ENCODE measurements at places on chromosomes 3 and 15.

DNA sequence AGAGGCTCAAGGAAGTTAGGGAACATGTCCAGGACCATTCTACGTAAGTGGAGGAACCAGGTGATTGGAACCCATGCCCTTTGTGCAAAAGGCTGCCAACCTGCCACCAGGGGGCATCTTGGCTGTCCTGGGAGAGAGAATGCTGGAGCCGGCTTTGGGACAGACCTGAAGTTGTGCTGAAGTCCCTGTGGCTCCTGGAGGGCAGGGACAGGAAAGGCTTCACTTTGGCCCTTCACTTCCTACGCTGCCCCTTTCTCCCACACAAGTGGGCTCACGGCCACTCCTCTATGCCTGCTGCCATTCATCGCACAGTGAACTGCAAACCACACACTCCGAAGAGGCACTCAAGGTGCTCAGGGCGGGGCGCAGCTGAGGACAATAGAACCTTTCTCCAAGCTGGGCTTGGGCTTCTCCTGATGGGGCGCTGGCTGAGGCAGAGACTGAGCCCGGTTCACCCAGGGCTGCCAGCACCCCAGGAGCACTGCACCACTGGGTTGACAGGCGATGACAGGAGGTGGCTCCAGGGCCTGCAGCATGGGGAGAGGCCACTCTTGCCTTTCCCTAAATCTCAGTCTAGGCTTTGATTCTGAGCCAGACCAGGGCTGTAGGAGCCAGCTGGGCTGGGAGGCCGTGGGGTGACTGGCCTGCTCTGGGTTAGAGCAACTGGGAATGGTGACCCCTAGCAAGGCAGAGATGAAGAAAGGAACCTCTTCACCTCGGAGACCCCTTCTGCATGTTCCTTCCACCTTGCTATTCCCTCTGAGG lies 8.4 kb downstream of the SHF start:
- DNase-seq = no peak

GRCh38 chr15:47796339-47796738 lies 79.0 kb downstream of the SEMA6D start:
- DNase-seq = no peak

GRCh38 chr3:44359146-44359751 lies 20.7 kb downstream of the TCAIM start:
- DNase-seq = no peak

DNA sequence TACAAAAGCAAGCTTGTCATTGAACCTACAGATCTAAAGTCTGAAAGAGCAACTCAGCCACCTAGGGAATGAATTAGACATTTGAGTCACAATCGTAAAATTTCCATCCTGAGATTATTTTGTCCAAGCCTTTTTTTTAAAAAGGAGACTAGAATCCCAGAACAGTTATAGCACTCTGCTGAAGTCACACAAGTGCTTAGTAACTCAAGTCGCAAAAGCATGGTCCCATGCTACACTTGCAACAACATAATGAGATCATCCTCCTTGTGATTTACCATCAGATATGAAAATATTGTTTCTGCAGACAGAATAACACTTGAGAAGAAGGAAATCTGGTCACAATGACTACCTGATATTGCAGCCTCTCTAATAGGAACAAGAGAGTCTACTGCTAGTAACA lies 106.7 kb downstream of the ZIC4 start:
- DNase-seq = no peak

DNA sequence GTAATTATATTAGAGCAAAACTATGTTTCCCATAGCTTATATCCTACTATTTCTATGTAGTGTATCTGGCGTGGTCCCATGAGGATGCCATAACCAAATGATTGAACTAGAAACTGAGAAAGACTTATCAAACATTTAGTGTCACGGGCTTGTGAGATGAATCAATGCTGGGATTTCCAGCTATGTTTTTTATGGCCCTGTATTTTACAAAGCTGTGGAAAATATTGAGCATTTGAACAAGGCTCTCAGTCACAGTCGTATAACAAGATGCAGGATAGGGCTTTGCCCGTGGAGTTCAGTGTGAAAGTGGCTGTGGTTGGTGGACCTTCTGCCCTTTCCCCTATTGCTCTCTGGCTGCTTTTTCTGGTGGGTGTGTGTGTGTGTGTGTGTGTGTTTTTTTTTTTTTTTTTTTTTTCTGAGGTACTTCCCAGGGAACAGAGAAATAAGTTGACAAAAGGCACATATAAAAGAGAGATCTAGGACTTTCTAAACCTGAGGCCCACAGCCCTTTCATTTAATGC lies 60.7 kb downstream of the CACNA1D start:
- no peak for DNase-seq

DNA sequence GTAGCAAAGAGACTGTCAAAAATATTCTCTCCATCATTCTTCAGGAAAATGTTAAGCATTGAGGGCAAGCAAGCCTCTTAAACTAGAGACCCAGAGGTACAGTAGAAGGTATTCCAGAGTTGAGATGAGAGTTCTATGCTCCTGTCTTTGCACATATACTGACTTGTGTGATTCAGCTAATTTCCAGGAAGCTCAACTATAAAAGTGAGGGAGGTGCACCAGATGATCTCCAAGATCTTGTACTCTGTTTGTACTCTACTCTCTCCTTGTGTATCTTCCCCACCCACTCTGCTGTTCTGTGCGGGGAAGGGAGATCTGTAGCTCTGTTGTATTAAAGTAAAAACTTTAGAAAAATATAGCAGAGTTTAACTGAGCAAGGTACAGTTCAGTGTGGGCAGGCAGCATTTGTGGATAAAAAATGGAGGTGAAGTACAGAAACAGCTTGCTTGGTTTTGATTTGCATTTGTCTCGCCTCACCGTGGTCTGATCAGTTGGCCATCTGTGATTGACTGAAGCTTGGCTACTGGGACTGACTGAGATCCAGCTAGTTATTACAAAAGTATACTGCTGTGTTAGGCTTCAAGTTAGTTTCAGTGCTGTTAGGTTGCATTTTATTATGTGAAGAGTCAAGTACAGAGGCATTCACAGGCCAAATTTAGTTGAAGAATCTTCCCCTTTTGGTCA lies 463.1 kb upstream of the GOLIM4 start:
- DNase-seq = no peak

DNA sequence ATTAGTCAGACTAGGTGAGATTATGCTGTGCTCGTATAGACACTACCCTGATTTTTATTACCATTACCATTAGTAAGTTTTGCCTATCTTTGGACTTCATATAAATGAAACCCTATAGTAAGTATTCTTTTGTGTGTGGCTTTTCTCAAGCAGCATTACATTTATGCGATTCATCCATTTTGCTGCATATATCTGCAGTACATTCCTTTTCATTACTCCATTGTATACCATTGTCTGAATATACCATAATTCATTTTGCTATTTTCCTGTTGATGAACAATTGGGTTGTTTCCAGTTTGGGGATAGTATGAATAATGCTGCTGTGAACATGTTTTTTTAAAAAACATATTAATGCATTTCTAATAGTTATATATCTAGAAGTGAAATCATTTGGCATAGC lies 45.3 kb downstream of the TMEM212 start:
- DNase-seq = no peak

- DNase-seq = no peak
Observed at GRCh38 chr3:172180473-172180872, 141.1 kb downstream of the FNDC3B start.

DNA sequence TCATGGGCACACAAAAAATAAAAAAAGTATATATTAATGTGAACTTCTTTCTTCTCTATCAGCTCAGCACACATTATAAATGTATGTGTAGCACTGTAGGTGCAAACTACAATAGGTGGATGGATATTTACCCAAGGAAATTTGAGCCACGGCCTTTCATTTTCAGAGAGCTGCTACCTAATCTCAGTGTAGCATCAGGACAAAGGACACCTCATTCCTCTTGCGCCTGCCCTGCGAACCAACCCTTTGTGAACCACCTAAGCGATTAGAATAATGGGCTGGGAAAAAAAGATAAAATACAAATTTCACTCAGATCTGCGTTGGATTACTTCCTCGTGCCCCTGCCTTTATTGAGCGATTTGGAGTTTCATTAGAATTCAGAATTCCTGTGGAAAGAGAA lies 263.2 kb downstream of the NR2F2 start:
- no peak for DNase-seq

DNA sequence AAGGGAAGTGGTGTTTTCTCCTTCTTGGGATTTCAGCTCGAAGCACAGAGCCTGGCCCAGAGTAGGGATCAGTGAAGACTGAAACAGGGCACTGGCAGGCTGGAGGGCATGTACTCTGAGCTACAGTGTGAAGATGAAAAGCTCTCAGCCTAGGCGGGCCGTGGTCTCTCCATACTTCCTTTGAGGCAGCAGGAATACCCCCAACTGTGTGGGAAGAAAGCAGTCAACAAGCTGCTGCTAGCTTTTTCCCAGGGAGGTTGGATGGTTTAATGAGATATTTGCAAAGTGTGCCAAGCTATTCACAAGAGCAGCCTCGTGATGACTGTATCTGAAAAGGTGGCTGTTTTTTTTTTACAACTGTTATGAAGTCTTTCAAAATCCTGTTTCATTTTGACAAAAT lies 47.2 kb downstream of the NMNAT3 start:
- no peak for DNase-seq

DNA sequence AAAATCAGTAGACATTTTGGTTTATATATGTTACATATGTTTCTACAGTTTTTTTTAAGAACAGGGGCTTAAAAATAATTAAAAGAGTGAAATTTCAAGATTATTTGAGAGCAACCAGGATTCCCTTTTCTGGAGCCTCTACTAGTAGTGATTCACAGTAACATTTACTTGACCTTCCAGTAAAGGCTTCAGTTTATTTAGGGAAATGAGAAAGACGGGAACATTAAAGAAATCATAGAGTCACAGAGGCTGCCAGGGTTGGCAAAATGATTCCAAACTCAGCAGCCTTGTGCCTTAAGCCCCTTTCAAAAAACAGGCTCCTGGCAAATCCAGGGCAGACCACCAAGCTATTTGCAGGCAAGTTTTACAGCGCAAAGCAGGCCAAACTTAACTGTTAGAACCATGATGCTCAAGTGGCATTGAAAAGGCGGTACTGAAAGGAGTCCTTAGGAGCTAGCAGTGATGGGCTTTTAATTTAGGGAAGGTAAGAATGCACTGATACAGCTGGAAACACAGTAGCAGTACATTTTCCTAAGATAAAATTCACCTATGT lies 201.1 kb upstream of the ADAMTS9 start:
- no peak for DNase-seq

DNA sequence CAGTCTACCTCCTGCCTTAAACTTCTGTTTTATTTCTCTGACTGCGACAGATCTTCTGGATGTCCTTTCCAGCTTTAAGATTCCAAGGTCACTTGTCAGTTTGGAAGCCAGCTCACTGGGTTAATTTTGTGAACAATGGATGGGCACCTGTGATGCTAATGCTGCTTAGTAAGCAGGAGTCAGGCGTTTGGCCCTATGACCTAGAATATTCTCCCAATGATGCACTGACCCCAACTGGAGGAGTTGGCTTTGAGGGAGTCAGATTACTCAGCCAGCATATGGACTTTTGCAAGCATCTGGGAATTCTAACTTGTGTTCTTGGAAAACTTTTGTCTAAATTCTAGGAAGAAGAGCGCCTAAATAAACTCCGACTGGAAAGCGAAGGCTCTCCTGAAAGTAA lies 28.1 kb downstream of the HACD3 start:
- DNase-seq = no peak

DNA sequence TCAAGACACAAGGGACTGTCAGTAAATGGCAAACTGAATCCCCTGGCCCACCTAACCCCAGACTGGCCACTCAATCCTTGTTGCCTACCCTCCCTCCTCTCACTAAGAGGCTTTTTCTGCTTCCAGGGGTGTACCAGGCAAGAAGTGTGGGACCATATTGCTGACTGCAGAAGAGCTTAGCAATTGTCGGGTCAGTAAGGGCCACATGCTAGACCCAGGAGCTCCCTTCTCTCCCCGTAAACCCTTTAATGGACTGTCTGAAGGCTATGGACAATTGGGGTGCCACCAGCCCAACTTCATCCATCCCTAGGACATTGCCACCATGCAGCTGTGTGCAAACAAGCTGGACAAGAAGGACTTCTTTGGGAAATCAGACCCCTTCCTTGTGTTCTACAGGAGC lies 8.8 kb downstream of the CPNE9 start:
- no peak for DNase-seq

GRCh38 chr3:73024836-73025235 lies 28.2 kb downstream of the PPP4R2 start:
- DNase-seq = no peak

- no peak for DNase-seq
Observed at GRCh38 chr15:70257573-70258248, 160.0 kb upstream of the TLE3 start.

- no peak for DNase-seq
Observed at GRCh38 chr3:25412269-25412668, 15.8 kb upstream of the RARB start.

DNA sequence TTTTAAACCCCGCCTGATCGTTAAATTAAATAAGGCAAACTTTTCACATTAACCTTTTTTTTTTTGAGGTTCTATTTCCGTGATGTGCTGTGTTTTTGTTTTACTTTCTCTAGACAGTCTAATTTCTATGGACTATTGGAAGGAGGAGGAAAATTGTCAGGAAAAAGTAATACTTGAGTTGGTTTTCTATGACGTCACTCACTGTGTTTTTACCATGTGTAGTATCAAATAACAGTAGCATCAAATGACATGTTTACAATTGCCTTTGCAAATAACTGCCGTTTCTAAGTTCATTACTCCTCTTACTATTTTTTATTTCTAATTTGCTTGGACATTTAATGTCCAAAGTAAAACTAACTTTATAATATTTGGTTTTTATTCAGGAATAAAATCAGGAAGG lies 32.3 kb downstream of the MYO1E start:
- no peak for DNase-seq
